LoVo (cell line): ENCODE measurements at places on chromosomes 12 and 14.
A peak's percentile ranks its signal among the peaks of the same experiment; 100 is the strongest.

GRCh38 chr12:110314308-110314707 is 33.3 kb downstream of the ATP2A2 start:
- peak; percentile 27 for DNase-seq

GRCh38 chr14:104403421-104404220 is 175.9 kb upstream of the C14orf180 start:
- no peak for DNase-seq

DNA sequence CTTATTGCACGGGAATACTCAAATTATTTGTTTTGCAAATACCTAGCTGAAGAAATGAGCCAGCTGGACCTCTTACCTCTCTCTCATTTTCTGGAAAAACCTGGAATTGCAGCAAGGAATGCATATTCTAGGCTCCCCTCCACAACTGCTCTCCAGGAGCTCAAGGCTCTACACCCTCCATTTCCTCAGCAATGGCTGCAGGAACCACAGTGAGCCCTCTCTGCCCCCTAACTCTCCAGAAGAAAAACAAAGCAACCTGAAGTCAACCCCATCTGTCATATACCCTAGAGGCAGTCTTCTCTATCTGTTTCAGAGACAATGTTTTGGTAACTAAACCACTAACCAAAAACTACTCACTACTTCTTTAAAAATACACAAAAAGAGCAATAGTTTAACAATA is 221.6 kb downstream of the SLC25A21 start:
- DNase-seq: no peak

GRCh38 chr12:26297396-26298070 is 102.2 kb downstream of the SSPN start:
- DNase-seq: no peak

DNA sequence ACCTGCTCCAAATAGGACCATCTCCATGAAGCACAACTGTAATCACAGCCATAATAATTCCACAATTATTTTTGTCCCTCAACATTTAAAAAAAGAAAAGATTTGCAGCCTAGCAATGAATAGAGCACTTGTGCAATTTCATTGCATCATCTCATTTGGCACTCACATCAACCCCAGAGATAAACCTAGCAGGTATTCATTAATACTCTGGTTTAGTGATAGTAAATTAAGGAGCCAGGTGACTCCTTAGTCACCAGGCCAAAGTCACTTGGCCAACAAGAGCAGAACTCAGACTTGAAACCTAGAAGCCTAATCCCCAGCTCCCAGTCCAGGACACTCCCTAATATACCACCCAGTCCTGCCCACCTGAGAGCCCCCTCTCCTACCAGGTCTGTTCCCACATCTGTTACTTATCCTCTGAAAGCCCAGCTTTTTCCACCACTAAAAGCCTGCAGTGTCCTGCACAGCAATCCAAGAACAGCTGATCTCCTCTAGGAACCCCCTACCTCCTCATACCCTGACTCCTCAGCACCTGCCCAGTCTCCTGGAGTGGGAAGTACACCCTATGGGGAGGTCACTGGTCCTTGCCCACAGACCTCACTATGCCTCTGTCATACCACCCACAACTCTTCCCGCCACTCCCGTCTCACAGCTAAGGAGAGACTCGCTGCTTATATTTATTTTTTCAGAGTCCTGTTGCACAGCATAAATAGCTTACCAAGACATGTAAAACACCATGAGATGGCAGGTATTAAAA is 22.1 kb downstream of the OR10P1 start:
- no peak for DNase-seq

- no peak for DNase-seq
Observed at GRCh38 chr14:72049462-72049861, 117.2 kb downstream of the RGS6 start.

DNA sequence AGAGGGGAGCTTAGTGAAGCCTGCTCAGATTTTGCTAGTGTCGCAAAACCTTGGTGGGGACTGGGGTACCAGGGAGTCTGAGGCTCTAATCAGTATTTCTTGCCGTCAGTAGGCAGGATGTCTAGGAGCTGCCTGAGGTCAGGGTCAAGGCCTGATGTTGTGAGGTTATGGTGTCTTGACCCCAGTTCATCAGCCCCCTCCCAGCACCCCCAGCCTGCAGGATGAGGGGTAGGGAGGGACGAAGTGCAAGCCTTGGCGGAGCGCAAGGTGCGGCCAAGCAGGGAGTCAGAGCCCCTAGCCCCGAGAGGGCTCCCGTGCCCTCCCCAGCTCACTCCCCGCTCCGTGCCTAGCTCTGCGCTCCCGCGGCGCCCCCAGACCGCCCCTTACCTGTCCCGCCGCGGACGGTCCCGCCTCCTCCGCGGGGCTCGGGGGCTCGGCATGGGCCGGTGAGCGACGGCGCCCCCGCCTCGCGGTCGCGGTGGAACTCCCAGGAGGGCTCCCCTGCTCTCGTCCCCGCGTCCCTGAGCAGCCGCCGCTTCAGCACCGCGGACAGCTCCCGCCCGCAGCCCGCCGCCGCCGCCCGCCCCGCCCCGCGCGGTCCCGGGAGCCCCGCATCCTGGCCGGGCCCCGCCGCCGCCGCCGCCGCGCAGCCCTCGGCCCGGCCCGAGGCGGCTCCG is 347 bp downstream of the SYNDIG1L start:
- DNase-seq: peak; percentile 25

DNA sequence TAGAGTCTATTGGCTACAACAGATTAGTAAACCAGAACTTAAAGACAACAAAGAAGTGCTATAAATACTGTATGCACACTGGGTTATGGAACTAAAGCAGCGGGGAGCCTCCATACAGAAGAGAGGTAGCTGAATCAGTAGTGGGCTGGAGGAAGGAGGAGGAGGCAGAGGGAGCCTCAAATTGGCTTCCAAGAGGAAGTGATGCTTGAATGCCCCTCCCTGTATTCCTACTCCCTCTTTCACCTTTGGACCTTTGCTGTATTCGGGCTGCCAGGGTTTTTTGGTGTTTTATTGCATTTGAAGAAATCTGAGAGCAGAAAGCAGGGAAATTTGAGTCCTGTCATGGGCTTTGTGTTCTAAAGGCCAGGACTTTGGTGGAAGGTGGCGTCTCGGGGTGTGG is 104.0 kb upstream of the PTPRB start:
- peak; percentile 78 for DNase-seq

DNA sequence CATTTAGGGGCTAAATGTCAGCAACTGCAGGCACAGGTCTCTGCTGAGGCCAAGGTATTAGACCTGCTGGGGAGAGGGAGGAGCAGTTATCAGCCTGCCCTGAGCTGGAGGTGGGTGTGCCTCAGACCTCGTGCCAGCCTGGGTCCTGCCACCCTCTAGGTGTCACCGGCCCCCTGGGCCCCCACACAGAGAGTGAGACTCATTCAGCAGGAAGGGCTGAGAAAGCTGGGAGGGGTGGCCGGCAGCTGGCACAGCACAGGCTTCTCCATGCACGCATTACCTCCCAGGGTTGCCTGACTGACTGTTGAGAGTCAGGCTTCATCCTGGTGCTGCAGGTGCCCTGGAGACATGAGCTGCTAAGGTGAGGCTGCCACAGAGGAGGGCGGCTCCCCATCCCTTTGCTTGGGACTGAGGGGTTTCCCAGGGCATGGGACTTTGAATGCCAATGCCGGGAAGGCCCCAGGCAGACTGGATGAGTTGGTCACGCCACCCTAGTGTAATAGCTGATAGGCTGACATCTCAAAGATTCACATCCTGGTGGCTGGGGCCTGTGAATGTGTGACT is 75.3 kb upstream of the C14orf180 start:
- no peak for DNase-seq

DNA sequence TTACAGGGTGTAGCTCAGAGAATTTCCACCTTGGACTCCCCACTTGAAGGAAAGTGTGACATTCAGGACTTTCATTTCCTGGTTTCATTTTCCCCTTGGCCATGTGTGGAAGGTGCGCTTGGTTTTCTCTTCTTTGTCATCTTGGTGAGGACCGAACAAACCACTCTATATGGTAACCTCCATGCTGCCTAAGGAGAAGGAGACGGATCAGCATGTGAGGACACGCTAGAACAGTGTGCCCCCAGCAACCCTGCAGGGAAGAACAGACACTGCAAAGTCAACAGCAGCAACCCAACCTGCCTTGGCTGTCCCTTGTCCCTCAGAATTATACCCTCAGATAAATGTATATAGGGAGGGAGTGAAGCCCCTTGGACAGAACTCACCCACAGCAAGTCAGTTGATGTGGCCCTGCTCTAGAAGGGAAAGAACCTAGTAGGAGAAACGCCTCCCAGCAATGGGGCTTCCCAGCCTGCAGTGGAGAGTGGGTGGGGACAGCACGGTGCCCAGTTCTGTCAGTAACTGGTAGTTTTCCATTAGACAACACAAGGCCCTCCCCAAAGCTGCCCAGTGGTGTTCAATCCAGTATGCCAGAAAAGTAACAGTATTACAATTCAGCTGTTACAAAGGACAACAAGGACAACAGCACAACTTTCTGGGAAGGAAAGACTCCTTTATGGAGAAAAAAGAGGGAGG is 18.9 kb upstream of the COCH start:
- DNase-seq: peak; percentile 17

DNA sequence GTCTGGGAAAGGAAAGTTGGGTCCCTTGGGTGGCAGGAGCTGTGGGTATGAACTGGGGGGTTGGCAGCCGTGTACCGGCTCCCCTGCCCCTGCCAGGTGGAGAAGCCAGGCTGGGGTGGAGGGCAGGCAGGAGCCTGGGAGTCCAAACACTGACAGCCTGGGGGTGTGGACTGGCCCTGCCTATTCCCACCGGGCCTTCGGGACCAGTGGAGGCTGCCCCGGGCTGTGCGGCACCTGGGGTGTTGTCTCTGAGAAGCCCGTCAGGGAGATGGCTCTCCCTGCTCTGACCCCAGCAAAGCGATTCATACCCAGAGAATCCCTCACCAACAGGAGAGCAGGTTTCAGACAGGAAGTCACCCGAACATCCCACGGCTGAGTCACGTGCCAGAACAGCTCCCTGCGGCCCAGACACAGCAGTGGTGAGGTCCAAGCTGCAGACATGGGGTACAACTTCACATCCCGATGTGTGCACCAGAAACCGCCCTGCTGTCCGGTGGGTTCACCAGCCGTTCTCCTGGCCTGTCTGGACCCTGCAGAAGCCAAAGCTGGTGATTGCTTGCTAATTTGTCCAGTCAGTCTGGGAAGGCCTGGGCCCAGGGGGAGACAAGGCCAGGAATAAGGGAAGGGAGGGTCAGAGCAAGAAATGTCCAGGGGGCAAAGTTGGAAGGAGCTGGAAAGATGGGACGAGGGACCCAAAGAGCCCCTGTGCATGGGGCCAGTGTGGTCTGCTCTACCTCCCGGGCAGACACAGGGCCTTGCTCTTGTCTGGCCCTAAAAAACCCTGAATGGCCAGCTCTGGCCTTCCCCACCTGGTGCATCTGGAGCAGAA is 2.1 kb upstream of the GPR132 start:
- DNase-seq: no peak

DNA sequence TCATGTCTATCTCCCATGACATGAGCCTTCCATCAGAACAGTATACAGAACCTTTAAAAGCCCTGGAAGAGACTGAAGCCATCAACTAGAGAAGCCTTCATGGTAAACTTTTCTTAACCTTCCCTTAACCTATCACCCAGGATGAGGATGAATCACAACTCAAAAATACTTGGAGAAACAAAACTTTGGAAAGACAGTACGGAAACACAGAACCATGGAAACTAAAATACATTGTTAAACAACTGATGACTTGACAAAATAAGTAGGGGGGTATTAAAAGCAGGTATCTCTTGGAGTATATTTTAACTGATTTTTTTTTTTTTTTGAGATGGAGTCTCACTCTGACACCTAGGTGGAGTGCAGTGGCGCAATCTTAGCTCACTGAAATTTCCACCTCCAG is 8.7 kb downstream of the TM7SF3 start:
- no peak for DNase-seq

GRCh38 chr12:76945867-76946266 is 67.0 kb upstream of the CSRP2 start:
- no peak for DNase-seq

DNA sequence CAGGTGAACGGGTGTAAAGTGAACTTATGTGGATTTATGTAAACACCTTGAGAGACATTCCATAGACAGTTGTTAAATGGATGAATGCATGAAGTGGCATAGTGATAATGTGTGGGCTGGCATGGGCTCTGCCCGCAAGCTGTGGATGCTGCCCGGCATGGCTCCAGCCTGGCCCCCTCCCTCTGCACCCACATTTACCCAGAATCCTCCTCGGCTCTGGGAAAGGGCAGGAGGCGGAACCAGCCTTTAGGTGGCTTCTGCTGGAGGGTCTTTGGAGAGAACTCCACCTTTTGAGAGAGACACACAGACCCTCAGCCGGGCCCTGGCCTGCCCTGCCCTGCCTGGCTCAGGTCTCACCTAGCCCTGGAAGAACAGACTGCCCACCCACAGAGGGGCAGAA is 18.7 kb downstream of the RASAL1 start:
- no peak for DNase-seq

DNA sequence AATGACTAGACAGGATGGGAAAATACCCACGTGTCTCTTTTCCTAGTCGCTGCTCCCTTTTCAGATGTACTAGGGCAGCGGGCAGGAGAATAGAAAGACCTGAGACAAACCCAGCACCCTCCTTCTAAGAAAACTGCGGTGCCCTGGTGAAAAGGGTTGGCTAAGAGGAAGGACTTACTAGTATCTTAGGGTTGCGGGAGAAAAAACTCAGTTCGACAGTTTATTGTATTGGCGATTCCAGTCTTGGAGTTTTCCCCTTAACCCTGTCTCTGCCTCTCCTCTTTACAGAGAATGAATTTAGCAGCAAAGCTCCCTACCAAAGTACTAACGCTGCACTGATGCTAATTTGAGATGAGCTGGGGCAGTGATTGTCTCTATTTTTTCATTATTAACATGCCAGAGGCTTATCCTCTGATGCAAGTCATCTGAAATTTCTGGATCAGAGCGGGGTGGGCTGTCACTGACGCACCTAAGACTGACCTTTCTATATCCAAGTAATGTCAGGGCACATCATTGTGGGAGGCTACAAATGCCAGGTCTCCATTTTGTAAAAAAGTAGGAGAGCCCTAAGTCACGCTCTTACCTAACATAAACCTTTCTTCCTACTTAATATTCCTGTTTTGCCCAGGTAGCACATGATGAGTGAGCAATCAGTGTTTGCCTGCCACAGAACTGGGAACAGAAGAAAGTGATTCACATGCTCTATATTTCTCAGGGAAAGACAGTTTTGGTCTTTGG is 916 bp upstream of the PAWR start:
- DNase-seq: peak; percentile 61

DNA sequence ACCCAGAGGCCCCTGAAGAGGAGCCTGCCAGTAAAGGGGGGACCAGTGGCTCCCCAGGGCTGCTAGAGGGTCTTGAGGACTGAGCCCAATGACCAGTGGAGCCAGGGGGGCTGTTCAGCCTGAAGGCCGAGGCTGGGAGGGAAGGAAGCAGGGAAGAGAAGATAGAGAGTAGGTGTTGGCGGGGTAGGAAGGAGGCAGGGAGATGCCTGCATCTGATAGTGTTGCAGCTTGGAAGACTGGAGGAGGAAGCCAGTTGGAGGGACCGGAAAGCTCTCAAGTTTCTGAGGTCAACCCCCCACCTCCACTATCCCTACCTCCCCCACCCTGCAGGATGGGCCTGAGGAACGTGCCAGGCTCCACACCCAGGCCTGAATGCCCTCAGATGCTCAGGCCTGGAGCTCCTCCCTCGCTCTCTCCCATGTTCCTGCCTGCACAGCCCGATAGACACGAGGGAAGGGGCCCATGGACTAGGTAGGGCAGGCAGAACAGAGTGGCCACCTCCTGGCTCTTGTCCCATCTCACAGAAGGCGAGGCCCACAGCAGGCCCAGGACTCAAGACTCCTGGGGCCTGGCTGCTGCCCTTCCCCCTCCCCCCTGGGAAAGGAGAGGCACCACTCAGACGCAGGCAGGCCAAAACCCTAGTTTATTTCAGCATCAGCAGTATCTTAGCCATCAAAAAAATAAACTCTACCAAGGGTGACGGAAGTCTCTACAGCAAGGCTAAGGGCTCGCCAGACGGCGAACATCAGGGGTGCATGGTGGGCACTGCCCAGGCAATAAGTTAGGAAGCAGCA is 3.4 kb downstream of the CKB start:
- no peak for DNase-seq
